ENCODE measurements at places on chromosomes 6 and 20. TPM values are rescaled to one million over a fixed set of nuclear protein-coding genes. Genes with fewer than 3 reads are reported as not detected.

GRCh38 chr20:10639077-10639736 is 34.6 kb downstream of the JAG1 start:
- DNase-seq = no peak

DNA sequence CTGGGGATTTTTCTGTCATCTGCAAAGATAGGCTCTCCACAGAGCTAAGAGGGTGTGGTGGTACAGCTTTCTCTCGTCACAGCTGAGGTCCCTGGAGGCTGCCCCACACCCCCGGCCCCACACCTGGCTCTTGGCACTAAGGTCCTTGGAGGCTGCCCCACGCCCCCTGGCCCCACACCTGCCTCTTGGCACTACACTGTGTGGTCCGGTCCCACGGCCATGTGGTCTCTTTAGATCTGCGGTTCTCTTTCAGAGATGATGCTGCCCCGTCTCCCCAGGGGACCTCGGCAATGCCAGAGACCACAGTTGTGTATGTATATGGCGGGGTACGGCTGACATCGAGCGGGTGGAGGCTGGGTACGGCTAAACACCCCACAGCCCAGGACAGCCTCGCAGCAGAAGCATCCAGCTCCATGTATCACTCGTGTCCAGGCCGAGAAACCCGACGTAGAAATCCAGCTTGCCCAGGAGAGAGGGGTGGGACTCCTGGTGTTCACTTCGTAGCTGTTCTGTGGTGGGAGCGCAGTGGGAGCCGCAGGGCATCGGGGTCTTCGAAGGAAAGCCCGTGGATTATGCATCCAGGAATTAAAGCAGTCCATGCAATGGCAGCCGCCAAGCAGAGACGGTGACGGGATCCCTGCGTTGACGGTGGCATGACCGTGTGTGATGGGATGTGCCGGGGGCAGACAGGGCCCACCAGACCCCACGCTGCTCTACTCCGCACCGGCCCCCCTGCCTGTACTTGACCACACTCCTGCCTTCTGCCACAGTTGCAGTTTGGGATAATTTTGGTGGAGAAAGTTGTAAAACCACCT is 292.1 kb downstream of the CDH4 start:
- DNase-seq = no peak

- no peak for DNase-seq
These were observed 349.9 kb downstream of the ARHGAP18 start for GRCh38 chr6:129359811-129360681.

Gene OPN5
- not detected for total RNA-seq

DNA sequence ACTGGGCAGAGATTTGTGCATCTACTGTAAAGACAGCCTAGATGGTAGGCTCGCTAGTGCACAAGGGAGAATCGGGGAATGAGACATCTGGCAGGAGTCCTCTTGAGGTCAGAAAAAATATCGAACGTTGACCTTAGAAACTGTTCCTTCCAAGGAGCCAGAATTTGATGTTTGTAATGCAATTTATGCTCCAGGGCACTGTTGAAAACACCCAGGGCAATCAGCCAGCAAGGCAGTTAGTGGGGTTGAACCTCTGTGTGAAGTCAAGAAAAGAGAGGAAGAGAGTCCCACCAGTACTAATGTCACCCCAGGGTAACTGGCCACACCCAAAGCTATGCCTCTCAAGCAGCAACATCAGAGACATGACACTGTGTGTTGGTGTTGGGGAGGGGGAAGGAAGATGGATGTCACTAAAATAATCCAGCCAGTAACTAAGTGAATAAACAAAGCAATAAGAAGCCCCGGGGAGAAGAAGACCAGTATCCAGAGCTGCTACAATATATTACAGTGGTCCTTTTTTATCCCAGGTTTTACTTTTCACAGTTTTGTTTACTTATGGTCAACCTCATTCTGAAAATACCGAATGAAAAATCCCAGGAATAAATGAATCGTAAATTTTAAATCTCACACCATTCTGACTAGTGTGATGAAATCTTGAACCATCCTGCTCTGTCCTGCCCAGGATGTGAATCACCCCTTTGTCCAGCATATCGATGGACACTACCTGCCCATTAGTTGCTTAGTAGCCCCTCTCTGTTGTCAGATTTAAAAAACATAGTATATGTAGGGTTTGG is 32.9 kb upstream of the PDE10A start:
- DNase-seq = peak; percentile 18

DNA sequence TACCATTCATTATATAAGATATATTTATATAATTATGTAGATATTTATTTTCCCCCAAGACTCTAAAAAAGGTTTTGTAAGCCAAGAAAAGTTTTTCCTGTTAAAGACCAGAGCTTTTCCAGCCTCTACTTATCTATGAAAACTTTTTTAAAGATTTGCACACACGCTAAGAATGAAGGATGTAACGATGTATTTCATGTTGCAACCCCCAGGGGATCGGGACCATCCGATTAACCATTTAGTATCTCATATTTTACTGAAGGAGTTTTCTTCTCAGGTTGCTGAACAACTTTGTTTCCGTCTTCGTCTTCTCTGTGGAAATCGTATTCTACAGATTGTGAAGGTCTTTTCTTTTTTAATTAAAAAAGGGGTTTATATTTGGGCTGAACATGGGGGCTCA is 70.0 kb upstream of the SASH1 start:
- no peak for DNase-seq

GRCh38 chr20:62827311-62828038 is 10.6 kb downstream of the COL9A3 start:
- no peak for DNase-seq

Gene CASS4
- total RNA-seq = not detected

Gene SGK2
- total RNA-seq = 0.33 TPM

DNA sequence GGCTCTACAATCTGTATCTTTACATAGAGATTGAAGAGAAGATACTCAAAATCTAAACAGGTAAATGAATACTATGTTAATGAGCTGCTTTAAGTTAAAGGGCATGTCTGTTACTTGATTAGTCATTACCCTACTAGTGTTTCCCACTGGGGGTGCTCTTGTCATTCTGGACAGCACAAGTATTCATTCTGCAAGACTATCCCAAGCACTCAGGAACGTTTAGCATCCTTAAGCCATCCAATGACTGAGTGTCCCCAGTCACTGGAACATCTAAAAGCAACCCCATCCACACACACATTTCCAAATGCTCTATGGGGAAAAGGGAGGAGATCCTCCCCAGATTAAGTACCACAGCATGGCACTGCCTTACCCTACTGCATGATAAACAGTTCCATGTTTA is 25.7 kb downstream of the EZR start:
- peak; percentile 71 for DNase-seq

DNA sequence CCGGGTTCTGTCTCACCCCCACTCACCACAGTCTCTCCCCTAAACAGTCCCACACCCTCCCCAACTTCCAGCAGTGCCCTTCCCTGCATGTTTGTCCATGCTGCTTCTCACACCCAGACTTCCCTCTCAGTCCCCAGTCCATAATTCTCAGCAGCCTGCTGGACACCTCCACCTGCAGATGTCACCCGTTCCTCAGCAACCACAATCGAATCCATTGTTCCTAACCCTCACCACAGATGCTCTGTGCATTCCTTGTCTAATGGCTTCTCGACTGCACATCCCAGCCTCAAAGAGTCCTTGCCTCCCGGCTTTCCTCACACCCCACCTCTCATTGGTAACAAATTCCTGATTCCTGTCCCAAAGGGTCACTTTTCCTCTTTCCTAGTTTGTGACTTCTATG is 55.6 kb downstream of the GOPC start:
- no peak for DNase-seq

Gene CRISP3
- total RNA-seq = not detected

- no peak for DNase-seq
These were observed 177.8 kb upstream of the TAB2 start for GRCh38 chr6:149139782-149140136.

DNA sequence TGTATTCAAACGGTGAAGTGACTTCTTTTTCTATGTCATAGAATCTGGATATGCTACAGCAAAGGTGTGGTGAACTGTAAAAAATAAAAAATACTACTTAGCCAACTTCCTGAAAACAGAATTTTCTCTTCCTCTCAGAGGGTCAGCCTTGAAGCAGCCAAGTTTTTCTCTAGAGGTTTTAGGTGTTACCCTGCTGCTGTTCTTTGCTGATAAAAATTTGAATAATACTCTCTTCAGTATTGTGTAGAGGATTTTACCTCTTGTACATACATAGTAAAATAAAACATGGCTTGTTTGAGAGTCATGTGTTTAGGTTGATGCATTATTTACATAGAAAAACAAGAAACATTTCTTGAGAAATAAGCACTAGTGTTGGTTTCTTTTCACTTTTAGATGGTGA is 458.4 kb downstream of the TBC1D32 start:
- DNase-seq = no peak

GRCh38 chr20:38229376-38230252 is 30.9 kb downstream of the KIAA1755 start:
- DNase-seq = peak; percentile 57

Gene ZFP57
- not detected for total RNA-seq

DNA sequence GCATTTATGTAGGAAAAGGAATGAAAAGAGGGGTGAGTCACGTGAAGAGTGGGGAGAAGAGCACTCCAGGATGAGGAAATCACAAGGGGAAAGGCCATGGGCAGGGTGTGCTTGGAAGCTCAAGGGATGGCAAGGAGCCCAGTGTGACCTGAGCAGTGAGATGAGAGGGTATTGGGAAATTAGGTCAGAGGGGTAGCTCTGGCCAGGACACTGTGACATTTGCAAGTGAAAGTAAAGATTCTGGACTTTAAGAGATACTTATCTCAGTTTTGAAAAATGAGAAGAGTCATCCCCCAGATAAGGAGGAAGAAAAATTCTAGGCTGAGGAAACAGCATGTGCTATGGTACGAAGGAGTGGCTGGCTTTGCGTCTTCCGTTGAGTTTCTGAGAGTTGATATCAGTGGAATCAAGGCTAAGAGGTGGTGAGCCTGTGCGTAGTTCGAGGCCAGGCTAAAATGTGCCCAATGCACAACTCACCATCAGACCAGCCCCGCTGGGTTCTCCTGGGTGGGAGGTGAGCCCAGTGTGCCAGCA is 79.9 kb downstream of the GCLC start:
- peak; percentile 95 for DNase-seq

Gene MMP24
- total RNA-seq = 0.10 TPM

GRCh38 chr20:23401051-23401450 is 20.2 kb downstream of the NAPB start:
- no peak for DNase-seq

Gene HLA-DPB1
- not detected for total RNA-seq

Gene ENPP4
- total RNA-seq = 0.32 TPM

DNA sequence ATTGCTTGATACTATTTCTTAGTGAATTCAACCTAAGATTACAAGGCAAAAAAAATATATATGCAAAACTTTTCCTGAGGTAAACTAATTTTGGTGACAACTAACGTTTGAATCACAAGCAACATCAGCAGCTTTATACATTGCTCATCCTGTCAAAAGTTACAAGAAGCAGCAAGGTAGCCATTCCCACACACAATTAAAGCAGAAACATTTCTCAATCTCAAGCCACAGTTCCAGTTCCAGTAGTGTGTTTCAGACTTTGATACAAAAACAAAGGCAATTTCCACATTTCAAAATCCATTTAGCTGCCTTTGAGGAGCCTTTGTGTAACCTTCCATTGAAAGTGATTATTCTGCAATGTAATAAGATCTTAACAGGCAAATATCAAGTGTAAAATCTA is 191.0 kb downstream of the WDR27 start:
- DNase-seq = no peak

DNA sequence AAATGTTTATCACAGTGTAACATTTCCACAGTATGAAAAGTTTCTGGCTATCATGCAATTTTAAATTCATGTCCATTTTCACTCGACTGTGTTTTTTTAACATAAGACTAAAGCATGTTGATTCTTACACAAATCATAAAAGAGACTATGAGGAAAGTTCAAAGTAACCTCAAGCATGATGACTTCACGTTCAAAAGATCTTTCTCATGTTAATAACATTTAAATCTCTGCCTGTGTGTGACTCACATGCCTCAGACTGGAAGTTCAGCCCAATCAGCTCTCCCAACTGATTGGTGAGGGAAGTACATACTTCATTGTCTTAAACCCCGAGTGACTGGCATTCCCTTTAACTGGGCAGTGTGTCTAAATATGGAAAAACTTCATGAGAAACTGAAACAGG is 37.4 kb downstream of the ATXN1 start:
- peak; percentile 88 for DNase-seq

Gene ELOVL2
- total RNA-seq = not detected

- DNase-seq = peak; percentile 13
These were observed 151.3 kb downstream of the LCA5 start for GRCh38 chr6:79385893-79386292.

DNA sequence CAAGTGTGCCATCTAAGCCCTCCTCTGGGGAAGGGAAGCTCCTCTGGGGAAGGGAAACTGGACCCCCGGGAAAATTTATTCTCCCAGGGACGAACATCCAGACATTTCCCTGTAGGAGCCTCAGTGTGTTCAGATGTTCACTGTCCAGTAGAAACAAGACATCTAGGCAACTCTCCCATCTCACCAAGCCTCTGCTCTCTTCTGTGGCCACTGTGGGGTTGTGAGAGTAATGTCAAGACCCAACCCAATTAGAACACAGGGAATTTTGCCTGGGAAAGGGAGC is 3.6 kb upstream of the PTGIS start:
- DNase-seq = no peak

Gene VAPB
- 61.2 TPM for total RNA-seq

Gene DSP
- total RNA-seq = 163 TPM

Gene TM9SF4
- 52.3 TPM for total RNA-seq

- DNase-seq = no peak
These were observed 6.6 kb downstream of the SULF2 start for GRCh38 chr20:47778398-47779354.

DNA sequence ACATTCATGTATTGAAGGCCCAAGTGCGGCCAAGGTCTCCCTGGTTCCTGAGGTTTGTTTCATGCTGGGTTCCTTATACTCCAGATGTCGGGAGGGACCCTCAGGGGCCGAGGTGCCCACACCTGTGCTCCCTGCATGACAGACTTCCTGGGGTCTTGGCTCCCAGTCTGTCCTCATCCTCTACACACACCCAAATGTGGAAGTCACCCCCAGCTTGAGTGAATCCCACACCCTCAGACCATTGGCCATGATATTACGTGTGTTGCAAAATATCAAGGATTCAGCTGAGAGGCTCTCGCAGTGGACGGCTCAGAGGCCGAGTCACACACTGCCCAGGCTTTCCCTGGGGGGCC is 82.2 kb upstream of the DUSP22 start:
- no peak for DNase-seq

DNA sequence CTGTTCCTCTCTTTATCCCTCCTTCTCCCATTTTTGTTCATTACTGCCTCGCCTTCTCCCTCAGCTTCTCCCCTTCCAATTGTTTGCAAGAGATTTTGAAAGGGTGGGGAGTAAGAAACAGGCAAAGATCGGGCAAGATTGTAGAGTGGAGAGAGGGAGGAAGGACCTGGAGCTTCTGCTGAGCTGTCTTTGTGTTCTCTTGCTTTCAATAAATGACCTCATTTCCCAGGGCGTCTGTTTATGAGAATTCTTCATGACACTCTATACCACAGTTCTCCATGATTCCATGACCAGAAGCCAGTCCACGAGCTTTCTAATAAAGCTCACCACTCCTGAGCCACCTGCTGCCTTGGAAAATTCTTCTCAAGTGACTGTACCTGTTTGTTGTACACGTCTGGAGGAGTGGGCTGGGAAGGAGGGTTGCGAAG is 50.0 kb upstream of the PLEKHG1 start:
- no peak for DNase-seq

Measured in MCF 10A (cell line).